ENCODE measurements at places on chromosomes 5 and 9. TPM values are rescaled to one million over a fixed set of nuclear protein-coding genes. Genes with fewer than 3 reads are reported as not detected.

- DNase-seq, result no peak
Measured at GRCh38 chr5:59361454-59361853, 532.1 kb downstream of the PDE4D start.

Gene PAPPA
- not detected for total RNA-seq

- DNase-seq, result no peak
Measured at GRCh38 chr9:70566066-70566465, 151.6 kb upstream of the KLF9 start.

DNA sequence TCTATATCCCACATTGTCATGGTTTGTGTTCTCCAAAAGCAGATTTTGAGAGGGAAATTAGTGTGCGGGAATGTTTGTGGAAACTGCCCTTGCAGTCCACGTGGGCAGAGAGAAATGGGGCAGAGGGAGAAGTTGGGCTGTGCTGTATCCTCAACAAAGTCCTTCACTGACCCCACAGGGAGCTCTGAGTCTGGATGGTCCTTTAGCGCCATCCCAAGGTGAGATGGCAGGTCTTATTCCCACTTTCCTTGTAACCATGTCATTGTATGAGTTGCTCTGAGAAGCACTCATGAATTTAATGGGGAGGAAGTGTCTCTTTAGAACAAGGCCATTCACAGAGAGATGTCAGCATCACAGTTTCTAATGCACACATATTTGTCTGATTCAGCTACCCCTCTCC is 127.1 kb downstream of the ANKRD18B start:
- DNase-seq, result no peak

GRCh38 chr9:134210511-134210907 is 46.1 kb upstream of the RNU6ATAC start:
- no peak for DNase-seq

Gene SAPCD2
- 0.81 TPM for total RNA-seq

Gene FGF10
- total RNA-seq, result not detected

Gene GFPT2
- total RNA-seq, result 0.39 TPM

DNA sequence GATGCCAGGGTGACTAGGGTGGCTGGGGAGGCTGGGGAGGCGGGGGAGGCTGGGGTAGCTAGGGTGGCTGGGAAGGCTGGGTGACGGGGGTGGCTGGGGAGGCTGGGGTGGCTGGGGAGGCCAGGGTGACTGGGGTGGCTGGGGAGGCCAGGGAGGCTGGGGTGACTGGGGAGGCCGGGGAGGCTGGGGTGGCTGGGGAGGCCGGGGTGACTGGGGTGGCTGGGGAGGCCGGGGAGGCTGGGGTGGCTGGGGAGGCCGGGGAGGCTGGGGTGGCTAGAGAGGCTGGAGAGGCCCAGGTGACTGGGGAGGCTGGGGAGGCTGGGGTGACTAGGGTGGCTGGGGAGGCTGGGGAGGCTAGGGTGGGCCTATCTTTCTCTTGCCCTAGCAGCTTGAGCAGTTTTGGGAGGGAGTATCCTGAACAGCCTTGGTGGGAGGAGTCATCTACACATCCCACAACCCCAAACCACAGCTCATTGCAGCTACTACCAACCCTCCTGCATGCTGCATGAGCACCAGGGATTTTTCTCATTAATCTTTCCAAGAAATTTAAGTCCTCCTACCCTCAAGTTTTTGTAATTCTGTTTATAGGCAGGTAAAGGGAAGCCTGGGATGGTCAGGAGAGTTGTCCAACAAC is 203.2 kb upstream of the IRX1 start:
- DNase-seq, result no peak

Gene FABP6
- not detected for total RNA-seq

Gene IGFBPL1
- not detected for total RNA-seq

Gene IFNB1
- total RNA-seq, result not detected

DNA sequence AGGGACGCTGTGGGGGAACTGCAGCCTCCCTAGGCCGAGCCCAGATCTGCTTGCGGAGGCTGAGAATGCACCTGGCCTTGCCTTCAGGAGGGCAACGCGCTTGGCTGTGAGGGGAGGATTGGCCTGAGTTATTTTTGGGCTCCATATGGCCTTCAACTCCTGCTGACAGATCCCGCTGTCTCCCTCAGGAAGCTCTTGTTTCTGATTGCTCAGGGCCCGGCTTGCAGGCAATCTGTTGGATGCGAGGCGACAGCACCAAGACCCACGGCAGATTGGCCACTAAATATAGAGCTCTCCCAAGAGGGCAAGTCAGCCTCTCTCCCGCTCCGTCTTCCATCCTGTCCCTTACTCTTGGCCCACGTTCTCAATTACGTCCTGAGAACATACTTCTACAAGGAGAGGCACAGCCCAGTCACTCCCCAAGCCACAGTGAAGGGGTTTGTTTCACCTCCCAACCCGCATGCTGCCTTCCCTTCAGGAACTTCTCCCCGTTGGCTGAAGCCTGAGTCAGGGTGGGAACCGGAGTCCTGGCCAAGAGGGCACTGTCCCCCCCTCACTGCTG is 53.6 kb downstream of the RASGEF1C start:
- no peak for DNase-seq

DNA sequence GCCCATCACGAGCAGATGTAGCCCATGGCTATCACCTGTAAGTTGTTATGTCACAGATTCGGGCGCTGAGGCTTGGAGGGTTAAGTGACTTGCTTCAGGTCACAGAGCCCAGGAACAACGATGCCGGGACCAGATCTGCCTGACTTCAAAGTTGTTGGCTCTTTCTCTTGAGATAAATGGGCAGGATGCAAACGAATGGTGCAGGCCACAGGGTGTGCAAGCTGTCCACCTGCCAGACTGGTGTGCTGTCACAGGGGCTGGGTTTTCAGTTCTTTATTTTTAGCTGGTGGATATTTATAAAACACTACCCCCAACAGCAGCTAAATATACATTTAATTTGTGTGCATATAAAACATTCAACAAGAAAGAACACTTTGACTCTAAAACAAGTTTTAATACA is 17.7 kb upstream of the PHYKPL start:
- DNase-seq, result no peak

GRCh38 chr5:89698028-89698427 is 711.5 kb downstream of the CETN3 start:
- no peak for DNase-seq

GRCh38 chr5:176665517-176665916 is 18.2 kb downstream of the TSPAN17 start:
- DNase-seq, result no peak

Gene ANKRD18A
- total RNA-seq, result not detected

- DNase-seq, result peak; percentile 24
Measured at GRCh38 chr9:78030553-78031443, 813 bp downstream of the GNAQ start.

GRCh38 chr9:10062629-10063395 is 550.0 kb downstream of the PTPRD start:
- DNase-seq, result no peak

Gene TBCA
- 113 TPM for total RNA-seq

DNA sequence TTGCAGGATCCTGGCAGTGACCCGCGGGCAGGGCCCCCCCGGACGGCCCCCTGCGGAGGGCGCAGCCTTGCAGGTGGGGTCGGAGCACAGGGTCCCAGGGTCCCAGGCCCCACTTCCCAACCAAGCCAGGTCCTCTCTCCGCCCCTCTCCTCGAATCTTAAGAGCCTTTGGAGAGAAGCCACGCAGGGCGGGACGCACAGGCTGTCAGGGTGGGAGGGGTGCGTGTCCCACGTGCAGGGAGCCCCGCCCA is 18.4 kb upstream of the EGFL7 start:
- no peak for DNase-seq

Gene LRRC19
- not detected for total RNA-seq

DNA sequence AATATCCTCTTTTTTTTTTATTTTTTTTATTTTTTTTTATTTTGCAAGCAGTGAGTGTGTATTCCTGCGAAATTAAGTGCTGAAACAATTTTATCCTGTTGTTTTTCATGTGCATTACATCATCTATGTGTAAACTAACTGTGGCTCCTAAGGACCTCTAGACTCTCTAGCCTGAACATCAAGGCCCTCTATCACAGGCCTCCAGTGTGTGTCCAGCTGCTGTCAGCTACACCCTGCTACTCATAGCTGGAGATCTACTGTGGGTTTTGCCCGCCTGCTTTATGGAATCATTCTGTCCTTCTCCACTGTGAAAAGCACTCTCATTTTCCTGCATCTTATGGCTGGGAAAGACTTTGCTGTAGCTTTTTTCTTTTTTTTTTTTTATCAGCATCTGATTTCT is 157.8 kb downstream of the KCTD16 start:
- no peak for DNase-seq

Gene HMCN2
- total RNA-seq, result not detected

Gene STXBP1
- total RNA-seq, result 0.20 TPM

Measured in activated B cell treated with CpG ODN at 0.5 μM for 24 hours (primary cell).